ENCODE measurements at places on chromosomes 4 and X. TPM values are rescaled to one million over a fixed set of nuclear protein-coding genes. Genes with fewer than 3 reads are reported as not detected.
A peak's percentile ranks its signal among the peaks of the same experiment; 100 is the strongest.

GCNA gene
- 6.9 TPM for total RNA-seq

PNMA3 gene
- 0.33 TPM for total RNA-seq

IQCM gene
- not detected for total RNA-seq

HELT gene
- not detected for total RNA-seq

TIGD4 gene
- total RNA-seq: 3.0 TPM

MAP7D2 gene
- under 0.01 TPM for total RNA-seq

FGG gene
- not detected for total RNA-seq

- H3K27me3 ChIP-seq: peaks cover 5% of the 10 kb centered on the region
- no peaks in the 10 kb centered on the region for H3K36me3 ChIP-seq
- no peak overlapping the region for H3K27ac ChIP-seq
- DNase-seq: no peak
- H3K4me1 ChIP-seq: no peaks in the 10 kb centered on the region
- H3K4me3 ChIP-seq: no peak overlapping the region
Observed at GRCh38 chr4:6391186-6391851, 81.1 kb downstream of the PPP2R2C start.

DNA sequence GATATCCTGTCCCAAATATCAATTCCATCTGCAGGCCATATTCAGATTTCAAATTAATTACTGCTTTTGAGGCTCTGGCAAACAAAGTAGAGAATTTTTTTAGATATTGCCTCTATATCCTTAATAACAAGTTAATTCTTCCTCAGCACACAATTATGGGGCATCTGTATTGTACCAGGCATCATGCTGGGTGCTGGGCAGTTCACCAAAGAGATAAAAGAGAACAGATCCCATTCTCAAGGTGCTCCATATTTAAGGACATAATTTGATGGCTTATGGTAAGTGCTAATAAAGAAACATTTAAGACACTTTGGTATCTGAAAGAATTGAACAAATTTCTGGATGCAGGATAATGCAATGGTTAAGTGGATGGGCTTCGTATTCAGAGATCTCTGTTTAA, 65.8 kb downstream of the SPCS3 start:
- H3K27ac ChIP-seq: no peak overlapping the region
- no peaks in the 10 kb centered on the region for H3K36me3 ChIP-seq
- no peaks in the 10 kb centered on the region for H3K4me1 ChIP-seq
- H3K4me3 ChIP-seq: no peak overlapping the region

DNA sequence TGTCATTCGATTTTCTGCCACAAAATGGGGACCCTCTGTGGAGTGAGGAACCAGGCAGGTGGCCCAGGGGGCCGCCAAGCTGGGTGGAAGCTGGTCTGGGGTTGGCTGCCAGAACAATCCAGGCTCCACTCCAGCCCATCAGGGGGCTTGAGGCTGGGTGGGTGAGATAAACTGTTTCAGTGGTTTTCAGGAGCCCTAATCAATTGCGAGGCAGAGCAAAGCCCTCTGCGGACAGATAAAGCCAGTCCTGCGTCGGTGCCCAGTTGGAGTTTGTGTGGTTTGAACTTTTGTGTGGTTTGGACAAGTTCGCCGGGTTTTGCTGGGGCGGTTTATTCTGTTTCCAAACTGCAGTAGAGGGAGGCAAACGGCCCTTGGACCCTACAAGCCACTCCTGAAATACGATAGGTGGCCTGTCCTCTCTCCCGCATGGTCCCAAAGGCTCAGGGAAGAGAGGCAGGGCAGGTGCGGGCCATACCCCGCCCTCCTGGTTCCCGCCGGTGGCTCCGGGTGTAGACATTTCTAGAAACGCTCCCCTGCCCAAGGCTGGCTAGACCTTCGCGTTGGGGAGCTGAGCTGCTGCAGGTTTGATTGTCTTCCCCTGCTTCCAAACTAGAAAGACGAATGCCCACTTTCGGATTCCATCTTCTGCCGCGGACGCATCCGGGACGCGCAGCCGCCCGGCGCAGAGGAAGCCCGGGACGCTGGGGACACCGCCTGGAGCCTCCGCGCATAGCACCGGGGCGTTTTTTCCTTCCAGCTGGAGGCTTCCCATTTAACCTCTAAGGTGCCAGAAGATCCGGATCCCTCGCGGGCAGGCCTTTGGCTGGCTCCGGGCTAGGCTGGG, 169.0 kb upstream of the BCOR start:
- DNase-seq: peak; percentile 73
- peaks cover 5% of the 10 kb centered on the region for H3K4me1 ChIP-seq
- no peaks in the 10 kb centered on the region for H3K27me3 ChIP-seq
- no peaks in the 10 kb centered on the region for H3K36me3 ChIP-seq

DNA sequence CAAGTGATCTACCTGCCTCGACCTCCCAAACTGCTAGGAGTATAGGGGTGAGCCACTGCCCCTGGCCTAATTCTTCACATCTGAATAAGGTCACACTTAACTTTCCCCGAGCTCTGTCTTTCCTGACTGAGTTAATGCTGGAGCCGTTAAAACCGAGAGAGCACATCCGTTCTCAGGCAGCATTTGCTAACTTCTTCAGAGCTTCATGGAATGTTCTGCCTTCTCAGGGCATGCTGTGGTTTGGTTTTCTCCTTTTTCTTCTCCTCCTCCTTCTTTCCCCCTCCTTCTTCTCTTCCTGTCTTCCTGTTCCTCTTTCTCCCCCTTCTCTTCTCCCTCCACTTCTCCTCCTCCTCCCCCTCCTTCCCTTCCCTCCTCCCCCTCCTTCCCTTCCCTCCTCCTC, 119.9 kb downstream of the ASMT start:
- no peak overlapping the region for H3K4me3 ChIP-seq
- no peaks in the 10 kb centered on the region for H3K36me3 ChIP-seq
- H3K27ac ChIP-seq: no peak overlapping the region

- H3K27me3 ChIP-seq: peaks cover 5% of the 10 kb centered on the region
- no peak for DNase-seq
- no peak overlapping the region for H3K4me3 ChIP-seq
- no peak overlapping the region for H3K27ac ChIP-seq
- no peaks in the 10 kb centered on the region for H3K36me3 ChIP-seq
Observed at GRCh38 chr4:8898419-8898818, 26.8 kb upstream of the HMX1 start.

- H3K4me3 ChIP-seq: no peak overlapping the region
- no peak overlapping the region for H3K27ac ChIP-seq
- H3K4me1 ChIP-seq: no peaks in the 10 kb centered on the region
- no peaks in the 10 kb centered on the region for H3K36me3 ChIP-seq
Observed at GRCh38 chrX:47283015-47283771, 50.4 kb downstream of the USP11 start.

- H3K4me3 ChIP-seq: no peak overlapping the region
- no peaks in the 10 kb centered on the region for H3K27me3 ChIP-seq
- H3K4me1 ChIP-seq: no peaks in the 10 kb centered on the region
- no peak overlapping the region for H3K27ac ChIP-seq
Observed at GRCh38 chr4:141971869-141972268, 335.5 kb downstream of the IL15 start.

DNA sequence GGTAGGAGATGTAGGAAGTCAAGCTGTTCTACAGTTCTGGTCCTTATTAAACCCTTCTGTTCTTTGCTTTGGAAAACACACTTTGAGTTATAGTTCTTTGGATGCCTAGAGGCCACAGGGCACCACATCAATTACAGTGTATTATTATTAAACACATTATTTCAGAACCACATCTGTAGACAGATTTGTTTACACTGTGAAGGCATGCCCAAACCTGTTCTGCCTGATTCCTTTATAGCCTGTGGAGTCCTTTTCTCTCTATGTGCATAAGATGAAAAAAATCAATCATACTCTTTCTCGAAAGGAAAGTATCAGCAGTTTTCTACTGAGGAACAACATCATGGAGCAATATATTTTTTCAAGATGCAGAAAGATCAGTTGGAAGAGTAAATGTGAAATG, 371.3 kb upstream of the INTU start:
- no peak for DNase-seq
- no peaks in the 10 kb centered on the region for H3K27me3 ChIP-seq
- H3K4me1 ChIP-seq: no peaks in the 10 kb centered on the region
- no peak overlapping the region for H3K4me3 ChIP-seq
- no peak overlapping the region for H3K27ac ChIP-seq

GRCh38 chrX:24396931-24397279, 36.5 kb downstream of the SUPT20HL1 start:
- H3K4me3 ChIP-seq: no peak overlapping the region
- no peaks in the 10 kb centered on the region for H3K27me3 ChIP-seq
- no peak for DNase-seq
- no peaks in the 10 kb centered on the region for H3K36me3 ChIP-seq
- H3K27ac ChIP-seq: no peak overlapping the region

- no peaks in the 10 kb centered on the region for H3K27me3 ChIP-seq
- no peaks in the 10 kb centered on the region for H3K4me1 ChIP-seq
- H3K27ac ChIP-seq: no peak overlapping the region
- H3K4me3 ChIP-seq: no peak overlapping the region
- no peaks in the 10 kb centered on the region for H3K36me3 ChIP-seq
Observed at GRCh38 chr4:61985426-61985825, 785.3 kb downstream of the ADGRL3 start.

- H3K27me3 ChIP-seq: no peaks in the 10 kb centered on the region
- no peak overlapping the region for H3K4me3 ChIP-seq
- peaks cover 4% of the 10 kb centered on the region for H3K4me1 ChIP-seq
- peak; percentile 83 for DNase-seq
- no peaks in the 10 kb centered on the region for H3K36me3 ChIP-seq
Observed at GRCh38 chrX:154980330-154981115, 42.0 kb downstream of the F8 start.

DNA sequence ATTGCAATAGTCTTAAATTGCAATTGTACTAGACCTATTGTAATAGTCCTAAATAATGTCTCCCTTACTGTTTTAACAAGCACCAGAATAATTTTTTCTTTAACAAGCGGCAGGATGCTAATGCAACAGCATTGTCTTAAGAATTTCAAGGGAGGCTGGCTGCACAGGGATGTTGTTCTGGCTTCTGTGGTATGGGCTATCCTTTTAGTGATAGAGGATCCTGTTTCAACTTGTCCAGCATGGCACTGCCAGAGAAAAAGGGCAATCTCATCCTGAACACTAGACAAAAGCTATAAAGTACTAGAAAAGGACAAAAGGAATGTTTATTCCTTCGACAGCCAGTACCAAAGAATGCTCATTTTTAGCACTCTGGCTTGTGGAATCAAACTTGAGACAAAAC, 405.5 kb upstream of the ACTRT1 start:
- H3K36me3 ChIP-seq: no peaks in the 10 kb centered on the region
- no peak for DNase-seq
- no peak overlapping the region for H3K4me3 ChIP-seq
- no peak overlapping the region for H3K27ac ChIP-seq
- H3K27me3 ChIP-seq: no peaks in the 10 kb centered on the region

GRCh38 chrX:48789366-48790220, 3.2 kb downstream of the GATA1 start:
- no peaks in the 10 kb centered on the region for H3K4me1 ChIP-seq
- H3K27ac ChIP-seq: no peak overlapping the region
- DNase-seq: no peak
- H3K4me3 ChIP-seq: no peak overlapping the region

Data from body of pancreas (tissue), 4 donors.